Spleen (tissue), 13 donors: ENCODE measurements at places on chromosomes 4 and X. TPM values are rescaled to one million over a fixed set of nuclear protein-coding genes. Genes with fewer than 3 reads are reported as not detected.

The CC2D2A gene
- total RNA-seq = 16.6 TPM

The IQSEC2 gene
- total RNA-seq = 9.1 TPM

The NKX1-1 gene
- not detected for total RNA-seq

The COL25A1 gene
- not detected for total RNA-seq

The TCEAL2 gene
- total RNA-seq = 1.7 TPM

The PGRMC2 gene
- total RNA-seq = 34.4 TPM

- no peak for DNase-seq
Measured at GRCh38 chr4:123446865-123447474, 50.4 kb downstream of the SPRY1 start.

GRCh38 chr4:100421361-100421978, 96.4 kb downstream of the EMCN start:
- DNase-seq = no peak

DNA sequence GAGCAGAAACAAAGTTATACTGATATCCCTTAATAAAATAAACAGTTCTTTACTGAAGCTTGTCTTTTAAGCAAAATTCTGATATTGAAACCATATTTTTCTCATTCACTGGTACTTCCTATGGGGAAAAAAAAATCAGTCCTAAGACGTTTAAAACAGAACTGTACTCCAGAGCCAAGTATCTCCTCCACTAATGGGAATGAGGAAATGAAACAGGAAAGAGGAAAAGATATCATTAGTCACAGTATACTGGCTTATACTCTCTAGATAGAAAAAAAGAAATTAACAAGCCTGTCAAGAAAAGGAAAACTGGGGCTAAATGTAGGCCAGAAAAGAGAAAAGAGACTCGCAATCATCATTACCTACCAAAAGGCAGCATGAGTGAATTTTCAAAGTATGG, 252.7 kb downstream of the CENPC start:
- no peak for DNase-seq

GRCh38 chr4:102116121-102116520, 229.2 kb downstream of the SLC39A8 start:
- DNase-seq = no peak

- no peak for DNase-seq
Measured at GRCh38 chrX:134631426-134632346, 26.6 kb downstream of the PLAC1 start.

GRCh38 chrX:50081282-50081889, 119.4 kb downstream of the AKAP4 start:
- no peak for DNase-seq

GRCh38 chr4:151430740-151431457, 21.9 kb downstream of the FHIP1A start:
- no peak for DNase-seq

DNA sequence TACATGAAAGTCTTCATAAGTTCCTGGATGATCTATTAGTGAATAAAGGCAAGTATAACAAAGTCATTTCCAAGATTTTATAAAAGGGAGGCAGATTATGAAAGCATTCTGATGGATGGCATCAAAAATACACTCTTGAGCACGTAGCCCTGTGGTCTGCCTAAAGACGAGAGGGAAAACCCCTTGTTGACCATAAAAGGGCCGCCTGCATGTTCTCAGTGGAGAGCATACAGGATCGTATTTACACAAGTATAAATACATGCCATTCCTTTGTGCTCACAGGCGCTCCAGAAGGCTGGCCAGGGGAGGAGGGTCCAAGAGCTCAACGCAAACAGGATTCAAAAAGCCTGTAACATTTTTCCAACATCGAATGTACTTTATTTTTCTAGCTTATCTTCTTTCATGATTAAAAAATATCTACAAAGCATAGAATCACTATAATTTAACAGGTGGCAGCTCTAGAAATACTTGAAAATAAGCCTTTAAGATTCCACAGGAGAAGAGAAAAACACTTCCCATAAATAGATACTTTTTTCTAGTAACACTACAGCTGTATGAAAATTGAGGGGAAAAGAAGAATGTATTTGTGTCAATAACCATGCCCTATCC, 29.6 kb downstream of the PDGFC start:
- DNase-seq = no peak

DNA sequence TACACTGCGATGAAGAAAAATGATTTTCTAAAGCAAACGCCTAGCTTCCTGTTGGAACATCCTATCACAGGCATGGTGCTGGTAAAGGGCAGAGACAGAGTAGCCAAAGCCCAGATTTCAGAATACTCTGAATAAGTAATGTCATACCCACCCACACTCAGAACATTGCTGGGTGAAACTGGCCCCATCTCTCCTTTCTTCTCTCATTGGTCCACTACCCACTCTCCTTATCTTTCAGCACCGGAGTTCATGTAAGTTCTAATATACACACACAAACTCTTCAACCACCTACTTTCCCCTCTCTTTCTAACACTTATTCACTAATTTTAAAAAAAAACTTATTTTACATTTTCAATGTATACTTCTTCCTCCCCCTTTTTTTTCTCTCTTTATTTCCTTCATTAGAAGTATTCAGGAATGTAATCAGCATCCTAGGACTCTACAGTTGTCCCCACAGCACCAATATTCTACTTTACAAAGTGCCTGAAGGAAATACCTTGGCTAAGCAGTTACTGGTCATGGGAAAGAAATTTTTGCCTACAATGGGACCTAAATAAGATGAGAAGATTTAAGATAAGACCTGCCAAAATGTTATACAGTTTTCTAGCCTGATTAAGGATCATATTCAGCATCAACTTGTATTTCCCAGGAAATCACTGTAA, 63.0 kb downstream of the SEC24D start:
- no peak for DNase-seq

DNA sequence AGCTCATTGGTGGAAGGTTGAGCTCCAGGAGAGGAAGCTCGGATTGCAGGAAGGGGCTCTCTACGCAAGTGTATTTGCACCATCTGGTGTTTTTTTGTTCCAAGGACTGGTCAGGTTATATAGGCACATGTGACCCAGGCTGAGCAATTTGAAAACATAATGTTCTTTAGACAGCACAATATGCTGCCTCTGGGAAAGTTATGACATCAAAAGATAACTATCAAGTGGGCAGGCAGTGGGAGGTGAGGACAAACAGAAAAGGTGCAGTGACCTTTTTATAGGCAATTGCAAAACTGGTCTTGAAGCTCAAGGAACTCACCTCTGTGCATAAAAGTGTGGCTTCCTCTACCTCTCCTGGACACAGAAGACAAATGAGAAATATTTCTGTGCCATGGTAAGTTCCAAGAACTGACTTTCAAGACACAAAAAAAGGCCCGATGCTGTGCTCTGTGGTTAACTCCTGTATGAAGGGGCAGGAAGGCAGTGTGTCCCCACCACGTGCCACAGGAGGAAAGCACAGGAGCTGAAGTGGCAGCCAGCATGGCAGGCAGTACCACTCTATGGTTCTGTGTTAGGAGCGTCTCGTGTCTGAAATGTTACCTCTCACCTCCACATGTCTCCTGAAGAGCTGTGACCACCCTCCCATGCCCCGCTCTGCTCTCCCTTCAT, 128.6 kb downstream of the SHROOM3 start:
- no peak for DNase-seq

DNA sequence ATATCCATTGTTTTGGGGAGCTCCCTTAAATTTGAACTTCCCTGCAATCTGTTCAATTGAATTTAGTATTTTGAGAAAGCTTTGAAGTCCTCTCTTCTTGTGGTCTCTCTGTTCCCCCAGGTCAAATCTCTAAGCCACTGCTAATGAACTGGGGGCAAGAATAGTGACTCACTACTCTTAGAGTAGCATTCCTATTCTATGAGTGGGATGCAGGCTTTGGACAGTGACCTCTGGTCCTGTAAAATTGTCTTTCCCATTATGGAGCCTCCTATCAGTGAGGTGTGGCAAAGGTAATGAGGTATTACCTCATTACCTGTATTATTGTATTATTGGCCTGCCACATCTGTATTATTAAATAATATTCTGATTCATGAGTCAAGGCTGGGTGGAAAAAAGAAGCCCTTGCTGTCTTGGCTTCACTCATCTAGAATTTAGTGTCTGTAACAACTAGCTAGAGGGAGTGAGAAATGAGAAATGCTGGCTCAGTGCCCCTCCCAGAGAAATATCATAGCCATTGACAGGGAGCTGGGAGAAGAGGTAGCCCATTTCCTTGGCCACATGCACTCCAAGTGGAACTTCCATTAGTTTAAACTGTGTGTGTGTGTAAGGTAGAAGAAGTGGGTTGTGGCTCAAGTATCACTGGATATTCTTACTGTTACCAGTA, 393.9 kb upstream of the CTSO start:
- DNase-seq = no peak

- no peak for DNase-seq
Measured at GRCh38 chr4:48360285-48361011, 19.1 kb downstream of the SLAIN2 start.

- no peak for DNase-seq
Measured at GRCh38 chr4:33262824-33263223, 2542.7 kb downstream of the PCDH7 start.

DNA sequence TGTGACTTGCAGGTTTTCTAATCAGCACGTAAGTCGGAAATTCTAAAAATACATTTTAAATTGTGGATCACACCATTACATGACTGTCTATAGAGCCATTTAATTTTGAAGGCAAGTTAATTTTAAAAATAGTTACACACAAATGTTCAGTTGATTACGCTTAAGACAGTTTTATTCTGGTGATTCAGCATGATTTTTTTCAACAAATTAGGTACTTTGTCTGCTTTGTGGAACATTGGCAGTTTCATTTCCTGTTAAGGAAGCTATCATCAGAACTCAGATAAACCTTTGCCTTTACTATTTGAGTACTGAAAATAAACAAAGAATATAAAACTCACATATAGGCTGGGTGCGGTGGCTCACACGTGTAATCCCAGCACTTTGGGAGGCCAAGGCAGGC, 19.5 kb downstream of the SAT1 start:
- DNase-seq = no peak
